ENCODE measurements at places on chromosomes 5 and 9.

DNA sequence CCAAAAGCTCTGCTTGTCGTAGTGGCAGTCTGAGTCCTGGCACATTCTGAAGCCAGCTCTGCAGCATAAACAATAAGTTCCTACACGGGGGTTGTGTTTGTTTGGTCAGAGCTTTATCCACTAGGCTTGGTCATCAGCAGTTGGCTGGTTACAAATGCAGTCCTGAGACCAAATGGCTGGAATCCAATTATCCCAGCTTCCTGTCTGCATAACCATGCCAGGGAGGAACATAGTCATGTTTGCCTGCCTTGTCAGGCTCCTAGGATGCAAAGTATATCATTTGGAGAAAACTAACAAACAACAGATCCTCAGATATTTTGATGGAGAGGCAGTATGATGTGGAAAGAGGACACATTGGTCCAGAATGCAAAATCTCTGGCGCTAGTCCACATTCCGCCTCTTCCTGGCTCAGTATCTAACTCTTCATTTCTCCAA, 85.8 kb downstream of the FBXO38 start:
- peak overlapping the region; percentile 19 for H3K27ac ChIP-seq
- peaks cover 12% of the 10 kb centered on the region for H3K4me1 ChIP-seq
- H3K36me3 ChIP-seq, result no peaks in the 10 kb centered on the region

DNA sequence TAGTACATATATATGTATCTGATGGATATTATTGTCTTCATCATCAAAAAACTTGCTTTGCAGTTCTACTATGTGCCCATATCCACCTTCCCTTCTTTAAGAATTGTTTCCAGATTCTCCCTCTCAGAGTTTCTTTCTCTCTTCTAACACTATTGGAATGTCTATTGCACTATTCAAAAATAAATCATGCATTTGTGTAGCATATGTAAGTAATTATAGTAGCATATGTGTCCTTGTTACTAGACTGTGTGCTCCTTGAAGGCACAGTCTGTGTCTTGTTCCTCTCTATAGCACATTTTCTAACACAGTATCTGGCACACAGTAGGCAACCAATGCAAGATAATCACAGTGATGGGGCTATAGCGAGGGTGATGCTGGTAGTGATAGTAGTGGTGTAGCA, 43.4 kb upstream of the TRIM32 start:
- no peak overlapping the region for H3K4me3 ChIP-seq
- no peaks in the 10 kb centered on the region for H3K36me3 ChIP-seq
- no peak overlapping the region for H3K27ac ChIP-seq
- no peak for DNase-seq
- H3K27me3 ChIP-seq, result no peaks in the 10 kb centered on the region

GRCh38 chr5:166991601-166992000, 1299.8 kb upstream of the WWC1 start:
- no peaks in the 10 kb centered on the region for H3K36me3 ChIP-seq
- DNase-seq, result no peak
- H3K4me3 ChIP-seq, result no peak overlapping the region

GRCh38 chr5:112154940-112155686, 264.0 kb downstream of the EPB41L4A start:
- no peaks in the 10 kb centered on the region for H3K36me3 ChIP-seq
- peaks cover 3% of the 10 kb centered on the region for H3K4me1 ChIP-seq
- no peak overlapping the region for H3K4me3 ChIP-seq
- H3K27me3 ChIP-seq, result no peaks in the 10 kb centered on the region

DNA sequence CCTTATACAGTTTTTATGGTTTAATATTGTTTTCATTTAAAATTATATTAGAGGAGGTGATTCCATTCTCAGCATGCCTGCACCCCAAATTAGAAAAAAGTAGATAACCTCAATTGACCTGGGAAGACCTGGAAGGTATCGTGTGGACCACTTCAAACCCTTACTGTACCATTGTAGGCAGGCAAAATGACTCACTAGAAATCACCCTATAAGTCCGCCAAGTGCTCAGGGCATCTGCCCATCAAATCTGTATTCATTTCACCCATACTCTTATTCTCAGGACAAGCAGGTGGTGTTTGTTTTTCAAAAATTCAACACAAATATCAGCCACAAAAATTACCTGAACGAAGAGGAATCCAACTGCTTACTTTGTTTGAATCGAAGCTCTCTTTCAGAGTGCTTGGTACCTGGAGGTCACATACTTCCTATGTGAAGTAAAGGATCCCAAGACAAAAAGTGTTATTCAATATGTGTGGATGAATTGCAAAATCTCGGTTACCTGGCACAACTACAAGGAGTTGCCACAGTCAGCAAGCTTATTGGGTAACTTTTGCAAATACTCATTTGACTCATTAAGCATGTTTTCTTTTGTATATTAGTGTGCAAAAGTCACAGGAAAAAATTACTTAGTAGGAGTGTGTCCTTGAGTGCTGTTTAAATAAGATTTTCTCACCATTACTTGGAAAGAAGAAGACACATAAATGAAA, 216.2 kb downstream of the ENC1 start:
- no peak overlapping the region for H3K4me3 ChIP-seq
- no peak overlapping the region for H3K27ac ChIP-seq
- no peak for DNase-seq
- H3K36me3 ChIP-seq, result no peaks in the 10 kb centered on the region
- H3K4me1 ChIP-seq, result no peaks in the 10 kb centered on the region
- no peaks in the 10 kb centered on the region for H3K27me3 ChIP-seq

All from upper lobe of right lung (tissue), 1 donor.